SW 1271 (cell line): ENCODE measurements at places on chromosomes 7 and 10.

DNA sequence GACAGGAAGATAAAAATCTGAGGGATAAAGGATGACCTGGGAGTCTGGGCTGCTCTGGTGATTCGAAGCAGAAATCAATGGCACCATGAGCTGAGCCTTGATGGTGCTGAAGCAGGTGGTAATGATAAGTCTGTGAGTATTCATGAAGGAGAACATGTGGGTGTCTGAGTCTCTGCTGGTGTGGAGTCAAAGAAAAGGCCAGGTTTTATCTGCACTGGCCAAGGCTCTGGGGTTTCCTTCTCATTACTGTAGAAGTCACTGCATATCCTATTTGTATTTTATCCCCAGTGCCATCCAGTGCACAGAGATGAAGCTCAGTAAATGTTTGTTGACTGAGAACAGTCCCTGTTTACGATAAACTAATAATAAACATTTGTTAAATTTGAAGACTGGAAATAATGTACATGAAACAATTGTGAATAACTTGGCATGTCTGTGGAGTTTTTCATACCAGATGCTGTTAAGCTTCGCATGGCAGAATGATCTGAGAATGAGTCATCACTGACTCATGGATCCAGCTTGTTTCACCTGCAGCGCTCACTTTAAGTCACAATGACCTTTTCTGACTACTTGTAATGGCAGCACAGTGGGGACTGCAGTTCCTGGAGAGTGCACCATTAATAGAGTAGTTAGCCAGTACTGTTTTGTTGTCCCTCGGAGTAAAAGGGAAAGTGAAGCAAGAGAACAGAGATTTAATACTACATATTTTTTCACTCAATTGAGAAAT lies 538.5 kb downstream of the HTR7 start:
- DNase-seq = peak; percentile 56

DNA sequence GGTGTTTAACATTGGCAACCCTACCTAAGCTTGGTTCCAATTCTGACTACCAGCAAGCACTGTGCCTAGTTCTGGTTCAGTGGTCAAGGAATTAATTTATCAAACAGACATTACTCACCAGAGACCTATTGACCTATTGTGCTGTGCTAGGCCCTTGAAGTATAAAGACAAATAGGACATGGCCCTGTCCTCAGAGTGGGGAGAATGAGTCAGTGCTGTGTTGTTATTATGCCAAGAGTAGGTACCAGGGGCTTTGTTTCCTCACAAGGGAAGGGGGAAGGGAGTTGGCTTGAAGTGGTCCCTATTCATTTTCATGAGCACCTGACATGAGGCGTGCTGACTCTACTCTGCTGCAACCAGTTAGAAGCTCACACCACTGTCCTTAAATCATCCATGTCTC lies 62.6 kb upstream of the PLPP4 start:
- no peak for DNase-seq

GRCh38 chr10:128869101-128869749 lies 597.8 kb upstream of the MGMT start:
- DNase-seq = no peak

DNA sequence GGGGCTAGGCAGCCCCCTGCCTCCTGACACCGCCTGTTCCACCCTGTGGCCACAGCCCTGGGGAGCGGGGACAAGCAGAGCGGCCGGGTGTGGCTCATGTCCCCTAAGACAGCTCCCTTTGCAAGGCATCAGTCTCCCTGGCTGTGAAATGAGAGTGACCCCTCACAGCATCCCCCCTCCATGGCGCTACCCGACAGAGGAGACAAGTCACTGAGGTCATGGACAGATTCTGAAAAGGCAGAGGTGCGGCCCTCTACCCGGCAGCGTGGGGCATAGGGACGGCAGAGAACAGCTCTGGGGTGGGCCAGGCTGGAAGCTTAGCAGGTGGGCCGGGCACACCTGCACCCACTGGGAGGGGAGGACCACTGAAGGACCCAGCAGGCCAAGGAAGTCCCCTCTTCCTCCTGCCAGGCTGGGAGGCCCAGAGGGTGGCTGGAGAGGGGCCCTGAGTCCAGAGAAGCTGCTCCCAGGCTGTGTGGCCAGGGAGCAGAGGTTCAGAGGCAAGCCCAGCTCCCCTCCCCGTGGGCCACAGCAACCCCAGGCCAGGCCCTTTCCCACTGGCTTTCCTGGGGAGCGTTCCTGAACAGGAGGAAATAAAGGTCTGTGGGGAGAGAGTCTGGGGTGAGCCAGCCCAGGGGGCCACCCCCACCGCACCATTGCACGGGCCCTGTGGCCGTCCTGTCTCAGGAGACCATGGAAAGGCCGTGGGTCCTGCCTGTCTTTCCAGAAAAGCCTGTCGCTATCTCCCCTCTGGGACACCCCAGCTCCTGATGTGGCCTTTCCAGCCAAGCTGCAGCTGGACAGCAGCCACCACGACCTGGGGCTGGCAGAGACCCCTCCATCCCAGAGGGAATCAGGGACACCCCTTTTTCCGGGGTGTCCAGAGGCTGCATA lies 1.7 kb downstream of the ADAP1 start:
- DNase-seq = no peak

GRCh38 chr7:936386-937054 lies 18.0 kb downstream of the ADAP1 start:
- peak; percentile 28 for DNase-seq

- no peak for DNase-seq
These were observed 21.0 kb downstream of the PIP4K2A start for GRCh38 chr10:22693371-22693784.

- DNase-seq = no peak
These were observed 5.7 kb downstream of the ARHGAP22 start for GRCh38 chr10:48598936-48599829.

DNA sequence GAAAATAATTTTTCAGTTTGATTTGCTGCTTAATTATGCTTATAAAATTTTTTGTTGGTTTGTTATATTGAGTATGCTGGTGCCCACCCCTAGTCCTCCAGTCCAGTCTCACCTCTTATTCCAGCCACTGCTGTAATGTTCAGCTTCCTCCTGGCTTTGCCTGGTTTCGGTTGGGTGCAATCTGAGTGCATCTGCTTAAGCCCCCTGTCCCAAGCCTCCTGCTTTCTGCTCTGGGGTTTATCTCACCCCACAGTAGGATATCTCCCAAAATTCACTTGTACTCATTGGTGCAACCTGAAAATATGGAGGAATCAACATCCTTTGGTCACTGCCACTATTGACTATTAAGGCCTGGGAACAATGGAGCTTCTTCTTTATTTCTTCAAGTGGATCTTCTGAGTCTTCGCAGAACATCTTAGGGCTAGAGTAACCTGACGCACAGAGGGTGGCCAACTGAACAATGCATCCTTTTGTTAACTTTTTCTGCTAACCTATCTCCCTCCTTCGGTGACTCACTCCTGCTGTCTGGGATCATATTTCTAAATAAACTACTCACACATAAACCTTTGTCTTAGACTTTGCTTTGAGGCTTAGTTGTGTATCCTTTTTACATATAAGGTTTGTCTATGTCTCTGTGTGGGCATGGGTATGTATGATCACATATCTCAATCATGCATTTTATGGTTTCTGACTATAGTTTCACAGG lies 19.1 kb upstream of the SOSTDC1 start:
- peak; percentile 49 for DNase-seq

DNA sequence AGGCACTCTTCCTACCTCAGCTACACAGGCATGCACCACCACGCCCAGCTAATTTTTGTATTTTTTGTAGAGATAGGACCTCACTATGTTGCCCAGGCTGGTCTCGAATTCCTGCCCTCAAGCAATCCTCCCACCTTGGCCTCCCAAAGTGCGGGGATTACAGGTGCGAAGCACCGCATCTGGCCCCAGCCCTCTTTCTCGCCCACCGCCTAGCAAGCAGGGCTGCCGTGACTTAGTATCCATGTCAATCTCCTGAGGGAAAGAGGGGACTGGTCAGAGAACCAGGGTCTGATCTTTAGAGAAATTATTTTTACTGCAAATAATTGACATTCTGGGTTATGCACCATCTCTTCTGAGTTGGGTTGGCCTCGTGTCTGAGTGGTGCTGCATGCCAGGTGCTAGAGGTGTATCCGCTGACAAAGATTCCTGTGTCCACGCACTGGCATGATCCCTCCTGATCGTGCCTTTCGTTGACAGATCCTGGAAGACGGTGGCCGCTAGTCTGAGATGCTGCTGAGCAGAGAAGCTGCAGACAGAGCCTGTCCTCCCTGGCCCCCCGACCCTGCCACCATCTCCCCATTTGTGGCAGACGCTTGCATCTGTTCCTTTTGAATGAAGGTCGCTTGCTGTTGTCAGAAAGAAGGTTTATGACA lies 22.7 kb downstream of the WIPI2 start:
- DNase-seq = no peak

DNA sequence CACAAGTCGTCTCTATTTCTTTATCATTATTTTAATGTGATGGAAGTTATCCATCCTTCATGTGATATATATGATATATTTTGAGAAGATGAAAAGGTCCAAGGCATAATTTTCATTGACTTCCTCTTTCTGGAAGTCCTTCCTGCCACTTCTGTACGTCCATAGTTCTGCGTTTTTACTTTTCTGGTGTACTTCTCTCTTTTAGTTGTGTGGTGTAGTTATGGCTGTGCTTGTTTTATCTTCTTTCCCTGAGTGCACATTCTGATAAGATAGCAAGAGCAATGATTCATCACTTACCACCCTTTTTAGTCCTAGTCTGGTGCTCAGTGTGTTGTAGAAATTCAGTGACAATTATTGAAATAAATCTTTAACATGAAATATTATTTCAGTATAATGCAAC lies 231.3 kb upstream of the FERD3L start:
- DNase-seq = no peak

DNA sequence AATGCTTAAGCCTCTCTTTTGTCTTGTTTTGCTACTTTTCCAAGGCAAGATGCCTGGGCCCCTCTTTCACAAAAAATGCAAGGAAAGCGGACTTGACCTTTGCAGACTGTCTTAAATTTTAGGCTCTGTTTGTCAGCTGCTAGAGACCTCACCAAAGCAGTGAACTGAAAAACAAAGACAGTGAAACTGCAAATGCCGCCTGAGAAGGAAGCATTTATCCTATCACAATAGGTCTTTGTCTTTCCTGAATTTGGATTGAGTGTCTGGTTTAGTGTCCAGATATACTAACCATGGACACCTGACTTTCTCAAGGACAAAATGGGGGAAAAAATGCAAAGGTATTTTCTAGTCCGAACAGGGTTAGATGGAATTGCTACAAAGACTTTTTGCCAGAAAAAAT lies 256.9 kb downstream of the INHBA start:
- DNase-seq = no peak

DNA sequence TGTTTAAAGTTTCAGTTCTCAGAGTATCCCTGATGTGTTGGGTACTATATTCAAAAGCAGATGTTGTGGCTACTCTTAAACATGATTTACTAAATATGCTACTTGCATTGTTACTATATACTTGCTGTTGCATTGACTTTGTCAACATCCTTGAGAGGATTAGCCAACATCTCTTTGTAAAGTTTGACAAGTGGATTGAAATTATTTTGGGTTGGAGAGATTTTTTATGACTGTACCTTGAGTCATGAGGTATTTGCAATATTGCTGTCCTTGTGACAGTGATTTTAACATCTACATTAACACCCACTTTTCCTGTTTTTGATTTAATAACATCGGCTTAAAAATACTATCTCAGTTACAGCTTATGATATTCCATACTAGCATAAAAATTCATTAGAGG lies 31.9 kb downstream of the MRC1 start:
- DNase-seq = no peak
